Spinal cord (tissue), 10 donors: ENCODE measurements at places on chromosomes 5 and 9.

DNA sequence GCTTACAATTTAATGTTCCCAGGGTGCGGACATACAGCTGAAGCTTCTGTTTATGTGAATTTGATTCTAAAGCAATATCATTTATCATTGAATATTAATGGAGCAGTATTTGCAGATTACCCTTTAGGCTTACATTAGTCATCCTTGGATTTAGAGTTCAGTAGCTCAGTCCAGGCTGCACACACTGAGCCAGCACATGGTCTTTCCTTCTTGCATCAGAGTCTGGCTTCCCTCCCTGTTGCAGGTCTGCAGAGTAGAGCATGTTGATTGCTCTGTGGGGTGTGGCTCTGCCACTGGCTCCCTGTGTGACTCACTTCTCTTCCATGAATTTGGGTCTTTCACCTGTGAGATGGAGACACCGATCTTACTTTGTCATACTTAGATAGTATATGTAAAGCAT is 36.8 kb downstream of the NSG2 start:
- DNase-seq: no peak

GRCh38 chr5:4058899-4059298 is 463.3 kb downstream of the IRX1 start:
- no peak for DNase-seq

- no peak for DNase-seq
These were observed 40.2 kb downstream of the NAIF1 start for GRCh38 chr9:128026773-128027541.

GRCh38 chr5:68027519-68027918 is 188.0 kb upstream of the PIK3R1 start:
- no peak for DNase-seq

DNA sequence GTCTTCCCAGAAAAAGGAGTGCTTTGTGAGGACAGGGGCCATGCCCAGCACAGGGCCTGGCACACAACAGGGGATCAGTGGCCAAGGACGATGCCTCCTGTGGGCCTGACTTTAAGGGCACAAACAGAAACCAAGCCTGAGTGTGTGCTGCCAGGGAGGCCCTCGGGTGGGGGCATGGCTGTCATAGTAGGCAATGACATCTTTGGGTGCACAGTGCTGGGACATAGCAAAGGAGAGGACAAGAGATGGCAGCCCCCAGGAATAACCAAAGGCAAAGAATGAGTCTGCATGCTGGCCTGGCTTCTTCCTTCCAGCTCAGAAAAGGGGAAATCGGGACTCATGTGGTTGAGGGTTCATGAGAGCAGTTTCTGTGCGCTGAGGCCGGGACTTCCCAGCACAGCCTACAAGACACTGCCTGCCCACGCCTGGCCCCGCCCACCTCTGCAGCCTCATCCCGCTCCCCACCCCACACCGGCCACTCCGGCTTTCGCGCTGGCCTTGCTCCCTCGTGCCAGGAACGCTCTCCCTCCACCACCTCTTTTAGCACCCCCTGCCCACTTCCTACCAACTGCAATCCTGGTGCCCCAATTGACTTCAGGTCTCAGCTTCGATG is 13.8 kb upstream of the LHX2 start:
- no peak for DNase-seq

- DNase-seq: no peak
These were observed 6.1 kb upstream of the PRR16 start for GRCh38 chr5:120457839-120458507.

GRCh38 chr5:56359809-56360685 is 126.9 kb upstream of the ANKRD55 start:
- DNase-seq: no peak

DNA sequence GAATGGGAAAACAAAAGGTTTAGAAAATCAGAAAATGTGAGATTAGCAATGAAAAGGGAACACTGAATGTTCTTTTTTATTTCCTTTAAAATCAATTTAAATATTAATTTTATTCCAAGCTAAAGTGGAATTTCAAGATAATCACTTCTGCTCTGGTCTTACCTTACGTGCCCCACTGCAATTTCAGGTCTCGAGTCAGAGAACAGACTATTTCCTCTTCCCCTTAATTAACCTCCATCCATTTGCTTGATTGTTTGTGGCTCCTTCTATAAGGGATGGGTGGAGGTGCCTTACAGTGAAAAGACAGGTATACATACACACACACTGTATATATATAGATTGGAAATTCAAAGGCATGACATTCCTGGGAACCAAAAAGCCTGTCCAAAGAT is 137.1 kb downstream of the SUSD1 start:
- no peak for DNase-seq

- DNase-seq: no peak
These were observed 10.2 kb upstream of the STING1 start for GRCh38 chr5:139492700-139493192.

DNA sequence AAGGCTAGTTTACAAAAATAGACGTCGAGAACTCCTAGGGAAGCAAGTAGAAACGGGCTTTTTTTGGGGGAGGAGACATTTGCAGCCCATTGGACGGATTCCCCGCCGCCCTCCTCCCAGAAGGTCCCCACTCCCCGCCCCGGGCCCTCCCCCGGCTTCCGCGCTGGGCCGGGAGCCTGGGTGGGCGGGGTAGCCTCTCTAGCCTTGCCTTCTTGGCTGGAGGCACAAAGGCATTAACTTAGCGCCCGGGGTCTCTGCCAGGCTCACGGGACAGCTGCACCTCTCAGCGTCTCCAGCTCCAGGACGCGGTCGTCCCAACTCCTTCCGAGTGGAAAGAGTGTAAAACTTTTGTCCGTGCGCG is at the start of gene DMRTA1:
DMRTA1 (plus strand) TSS at position 236 of the 361 bp plus-strand sequence. CDS start 242 bp downstream, outside the sequence.
- DNase-seq: peak; percentile 81
